ENCODE measurements at places on chromosomes 5 and 9.

DNA sequence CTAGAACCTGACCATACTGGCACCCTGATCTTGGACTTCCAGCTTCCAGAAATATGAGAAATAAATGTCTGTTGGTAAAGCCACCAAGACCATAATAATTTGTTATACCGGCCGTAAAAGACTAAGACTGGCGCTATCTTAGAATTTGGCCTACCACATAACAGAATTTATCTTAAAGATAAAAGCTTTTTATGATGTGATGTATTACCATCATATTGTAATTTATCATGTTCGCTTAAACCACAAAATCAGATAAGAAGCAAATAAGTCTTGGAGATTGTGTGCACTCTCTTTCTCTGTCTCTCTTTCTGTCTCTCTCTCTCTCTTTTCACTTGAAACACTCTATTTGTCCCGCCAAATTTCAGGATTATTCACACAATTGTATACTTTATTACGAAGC lies 35.6 kb downstream of the FST start:
- DNase-seq = no peak

GRCh38 chr9:21450733-21451394 lies 10.6 kb downstream of the IFNA1 start:
- DNase-seq = no peak

GRCh38 chr5:167295681-167296005 lies 995.8 kb upstream of the WWC1 start:
- DNase-seq = no peak

- no peak for DNase-seq
Observed at GRCh38 chr9:117725426-117725887, 21.3 kb downstream of the TLR4 start.

DNA sequence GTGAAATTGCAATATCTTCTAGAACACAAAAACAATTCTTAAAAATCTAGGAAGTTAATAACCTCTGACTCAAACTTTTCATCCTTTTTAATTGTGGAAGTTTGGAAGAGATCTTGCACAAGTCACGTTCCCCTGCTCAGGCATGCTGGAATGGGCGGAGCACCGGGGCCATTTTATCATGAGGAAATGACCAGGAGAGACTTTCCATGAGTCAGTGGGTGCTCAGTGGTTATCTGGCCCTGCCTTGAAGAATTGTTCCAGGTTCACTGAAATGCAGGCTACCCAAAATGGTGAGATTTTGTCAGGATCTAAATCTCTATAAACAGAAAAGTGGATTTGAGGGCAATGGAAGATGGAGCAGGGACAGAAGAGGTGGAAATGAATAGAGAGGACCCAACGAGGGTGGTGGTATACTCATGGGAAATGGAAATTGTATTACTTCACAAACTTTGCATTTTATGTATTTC lies 61.2 kb downstream of the FYB1 start:
- DNase-seq = no peak

DNA sequence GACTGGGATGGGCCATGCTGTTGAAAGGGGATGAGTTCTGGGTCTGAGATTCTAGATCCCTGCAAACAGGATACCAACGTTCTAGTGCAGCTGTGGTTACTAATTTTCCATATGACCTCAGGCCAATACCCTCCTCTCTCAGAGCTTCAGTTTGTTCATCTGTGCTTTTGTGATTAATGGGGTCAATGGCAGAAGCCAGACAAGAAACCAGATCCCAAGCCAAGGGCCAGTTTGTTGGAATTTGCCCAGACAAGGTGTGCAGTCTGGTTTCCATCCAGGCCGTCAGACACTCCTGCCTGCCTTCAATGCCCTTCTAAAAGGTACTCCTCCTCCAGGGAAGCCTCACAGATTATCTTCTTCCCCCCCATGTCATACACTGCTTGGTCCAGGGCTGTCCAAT lies 11.4 kb downstream of the MYORG start:
- no peak for DNase-seq

- no peak for DNase-seq
Observed at GRCh38 chr5:17314907-17315471, 97.6 kb downstream of the BASP1 start.

DNA sequence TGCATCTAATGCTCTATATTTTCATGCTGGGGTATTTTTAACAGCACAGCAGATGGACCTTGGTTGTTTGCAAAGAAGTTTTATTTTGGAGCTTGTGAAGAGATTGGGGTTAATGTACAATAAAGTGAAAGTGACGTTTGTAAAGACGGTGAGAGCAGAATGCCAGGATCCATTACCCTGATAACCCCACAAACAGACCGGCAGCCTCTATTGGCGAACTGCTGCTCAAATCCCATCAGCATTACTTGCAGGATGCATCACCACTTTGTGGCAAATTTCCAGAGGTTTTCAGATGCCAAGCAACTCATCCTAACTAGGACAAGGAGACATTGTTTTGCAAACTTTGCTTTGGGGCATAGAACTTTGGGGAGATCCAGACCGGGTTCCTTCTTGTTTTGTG lies 383.3 kb upstream of the ZNF462 start:
- DNase-seq = no peak

DNA sequence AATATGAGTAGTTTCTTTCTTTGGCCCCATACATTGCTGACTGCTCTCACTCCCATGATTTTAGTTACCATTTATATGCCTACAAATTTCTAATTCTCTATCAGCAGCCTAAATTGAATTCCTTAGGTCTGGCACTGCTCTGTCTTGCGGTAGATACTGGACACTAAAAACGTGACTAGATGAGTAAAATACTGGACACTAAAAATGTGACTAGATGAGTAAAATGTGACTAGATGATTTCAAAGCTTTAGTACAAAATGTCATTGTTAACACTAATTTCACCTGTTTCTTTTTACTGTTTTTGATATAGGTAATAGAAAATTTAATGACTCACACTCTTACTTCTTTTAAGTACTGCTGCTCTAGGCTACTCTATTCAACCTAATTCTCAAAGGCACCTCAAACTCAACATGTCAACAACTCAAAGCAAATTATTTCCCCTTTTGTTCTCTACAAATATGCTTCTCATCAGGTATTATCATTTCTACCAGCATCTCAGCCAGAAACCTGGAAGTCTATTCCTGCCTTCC lies 31.4 kb upstream of the GOLGA1 start:
- DNase-seq = no peak

GRCh38 chr5:2282893-2283292 lies 400.2 kb upstream of the IRX4 start:
- no peak for DNase-seq

GRCh38 chr5:63262185-63262981 lies 683.8 kb downstream of the LRRC70 start:
- DNase-seq = no peak

- no peak for DNase-seq
Observed at GRCh38 chr5:97049175-97049574, 93.2 kb downstream of the LIX1 start.

- DNase-seq = no peak
Observed at GRCh38 chr5:61949054-61949678, 356.8 kb upstream of the KIF2A start.

- DNase-seq = no peak
Observed at GRCh38 chr5:77329664-77330430, 119.4 kb downstream of the PDE8B start.

DNA sequence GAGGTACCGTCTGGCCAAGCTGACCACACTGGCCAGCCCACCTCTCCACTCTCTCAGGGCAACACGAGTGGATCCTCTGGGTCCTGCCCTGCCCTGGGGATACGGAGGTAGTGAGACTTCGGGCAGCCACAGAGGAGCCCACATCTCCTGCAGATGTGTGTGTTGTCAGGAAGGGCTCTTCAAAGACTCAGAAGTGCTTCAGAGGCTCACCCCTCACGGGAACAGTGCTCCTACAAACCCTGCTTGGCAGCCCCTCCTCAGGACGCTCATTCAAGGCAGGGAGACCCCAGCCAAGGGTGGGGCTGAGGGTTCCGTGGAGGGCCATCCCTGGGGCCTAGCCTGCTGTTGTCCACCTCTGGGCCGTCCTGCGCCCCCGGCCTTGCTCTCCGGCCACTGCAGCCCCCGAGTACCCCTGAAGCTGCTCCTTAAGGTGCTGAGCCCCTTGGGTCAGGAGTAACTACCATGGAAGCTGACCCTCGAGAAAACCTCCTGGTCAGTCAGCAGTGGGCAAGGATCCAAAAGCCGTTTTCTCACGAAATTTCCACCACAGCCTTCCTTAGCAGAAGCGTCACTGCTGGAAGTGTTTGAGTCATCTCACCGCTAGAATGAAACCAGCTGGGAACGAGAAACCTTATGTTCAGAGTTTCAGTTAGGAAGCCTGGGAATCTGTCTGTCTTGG lies 23.2 kb upstream of the LRRC14B start:
- no peak for DNase-seq

- no peak for DNase-seq
Observed at GRCh38 chr5:98144710-98145109, 628.8 kb upstream of the RGMB start.

DNA sequence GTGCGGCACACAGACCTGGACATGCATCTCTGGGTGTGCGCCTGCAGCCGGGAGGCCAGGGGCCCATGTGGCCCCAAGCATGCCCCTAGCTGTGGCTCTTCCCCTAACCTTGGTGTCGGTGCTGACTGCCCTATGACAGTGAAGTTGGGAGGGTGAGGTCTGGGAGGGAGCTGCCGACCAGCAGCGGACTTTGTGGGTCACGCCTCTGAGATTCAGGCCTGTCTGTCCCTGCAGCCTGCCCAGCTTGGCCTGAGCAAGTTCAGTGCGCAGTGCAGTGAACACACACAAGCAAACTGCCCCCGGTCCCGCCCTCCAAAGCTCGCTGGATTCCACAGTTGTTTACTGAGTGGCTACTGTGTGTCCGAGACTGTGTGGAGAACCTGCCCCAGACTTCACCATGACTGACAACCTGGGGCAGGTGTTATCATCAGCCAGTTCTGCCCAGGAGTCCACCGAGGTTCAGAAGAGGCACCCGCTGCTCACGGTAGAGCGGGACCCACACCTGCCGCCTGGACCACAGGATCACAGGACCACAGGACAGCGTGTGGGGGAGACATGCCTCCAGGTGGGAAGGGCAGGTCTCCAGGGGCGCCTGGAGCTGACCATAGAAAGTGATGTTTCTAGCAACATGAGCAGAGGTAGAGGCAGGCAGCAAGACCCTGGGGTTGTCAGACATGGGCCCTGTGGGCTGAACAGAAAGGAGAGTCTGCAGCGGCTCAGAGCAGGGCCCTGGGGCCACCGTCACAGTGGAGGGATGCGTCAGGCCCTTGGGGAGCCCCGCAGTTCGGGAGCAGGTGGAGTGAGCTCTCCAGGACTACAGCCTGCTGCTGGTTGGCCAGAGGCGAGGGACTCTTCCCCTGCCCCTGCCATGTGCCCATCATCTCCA lies 105.1 kb downstream of the PHF2 start:
- no peak for DNase-seq

- no peak for DNase-seq
Observed at GRCh38 chr5:132234684-132235062, 7.0 kb upstream of the P4HA2 start.

DNA sequence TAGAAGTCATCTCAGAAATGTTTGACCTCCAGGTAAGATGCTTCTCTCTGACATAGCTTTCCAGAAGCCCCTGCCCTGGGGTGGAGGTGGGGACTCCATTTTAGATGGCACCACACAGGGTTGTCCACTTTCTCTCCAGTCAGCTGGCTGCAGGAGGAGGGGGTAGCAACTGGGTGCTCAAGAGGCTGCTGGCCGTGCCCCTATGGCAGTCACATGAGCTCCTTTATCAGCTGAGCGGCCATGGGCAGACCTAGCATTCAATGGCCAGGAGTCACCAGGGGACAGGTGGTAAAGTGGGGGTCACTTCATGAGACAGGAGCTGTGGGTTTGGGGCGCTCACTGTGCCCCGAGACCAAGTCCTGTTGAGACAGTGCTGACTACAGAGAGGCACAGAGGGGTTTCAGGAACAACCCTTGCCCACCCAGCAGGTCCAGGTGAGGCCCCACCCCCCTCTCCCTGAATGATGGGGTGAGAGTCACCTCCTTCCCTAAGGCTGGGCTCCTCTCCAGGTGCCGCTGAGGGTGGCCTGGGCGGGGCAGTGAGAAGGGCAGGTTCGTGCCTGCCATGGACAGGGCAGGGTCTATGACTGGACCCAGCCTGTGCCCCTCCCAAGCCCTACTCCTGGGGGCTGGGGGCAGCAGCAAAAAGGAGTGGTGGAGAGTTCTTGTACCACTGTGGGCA lies 642 bp downstream of the CSF2 start:
- DNase-seq = no peak

DNA sequence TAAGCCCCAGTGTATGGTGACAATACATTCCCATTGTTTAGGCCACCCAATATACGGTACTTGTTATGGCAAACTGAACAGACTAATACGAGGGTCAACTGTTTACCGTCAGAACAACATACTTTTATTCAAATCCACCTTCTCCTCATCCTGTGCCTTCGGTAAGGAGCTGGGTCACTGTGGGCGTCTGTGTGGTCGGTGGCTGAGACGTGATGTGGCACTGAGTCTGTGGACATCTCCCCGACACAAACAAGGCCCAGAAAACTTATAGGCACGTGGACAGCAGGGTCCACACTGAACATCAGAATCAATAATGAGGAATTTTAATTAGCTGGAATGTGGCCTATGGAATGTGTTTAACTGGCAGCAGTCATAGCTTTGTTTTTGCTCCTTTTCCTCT lies 154.3 kb upstream of the IRX2 start:
- DNase-seq = no peak

DNA sequence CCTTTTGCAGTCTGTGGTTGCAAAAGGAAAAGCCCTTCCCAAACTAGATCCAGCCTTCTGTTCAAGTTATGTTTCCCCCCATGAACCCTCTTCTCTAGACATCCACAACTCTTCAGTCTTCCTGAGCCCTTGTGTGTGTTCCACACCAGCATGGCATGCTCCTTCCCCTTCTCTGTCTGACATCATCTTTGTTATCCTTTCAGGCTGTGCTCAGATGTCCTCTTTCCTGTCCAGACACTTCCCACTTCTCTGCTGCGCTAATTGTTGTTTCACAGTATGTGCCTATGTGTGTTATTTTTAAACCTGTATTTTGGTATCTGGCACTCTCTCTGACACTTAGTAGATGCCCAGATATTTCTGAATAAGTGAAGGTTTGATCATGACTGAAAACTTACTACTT lies 38.2 kb downstream of the FOCAD start:
- no peak for DNase-seq

DNA sequence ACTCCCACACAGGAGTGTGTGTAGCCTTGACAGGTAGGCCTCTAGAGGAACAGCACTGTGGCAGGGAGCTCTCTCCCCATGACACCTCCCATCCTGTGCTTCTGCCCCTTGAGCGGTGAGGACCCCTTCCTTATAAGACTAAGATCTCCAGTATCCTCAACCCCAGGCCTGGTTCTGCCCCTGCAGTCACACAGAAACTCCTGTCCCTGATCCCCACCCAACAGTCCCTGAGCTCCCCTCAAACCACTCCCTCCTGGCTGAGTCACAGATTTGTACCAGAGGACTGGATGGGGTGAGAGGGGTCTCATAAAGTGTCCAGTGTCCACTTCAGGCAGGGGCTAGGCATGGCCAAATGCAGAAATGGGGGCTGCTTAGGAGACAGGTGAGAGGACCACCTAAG lies 47.8 kb upstream of the CDKN2AIPNL start:
- DNase-seq = no peak

GRCh38 chr9:78756813-78757510 lies 460.0 kb downstream of the PSAT1 start:
- no peak for DNase-seq

GRCh38 chr5:178420354-178420781 lies 169.8 kb downstream of the COL23A1 start:
- DNase-seq = no peak

- DNase-seq = no peak
Observed at GRCh38 chr5:106314221-106314824, 1356.4 kb downstream of the EFNA5 start.

GRCh38 chr5:39598661-39599248 lies 174.0 kb upstream of the DAB2 start:
- DNase-seq = no peak

Data from NT2/D1 (cell line).